ENCODE measurements at places on chromosomes 12 and 14. TPM values are rescaled to one million over a fixed set of nuclear protein-coding genes. Genes with fewer than 3 reads are reported as not detected.

Gene DPPA3
- total RNA-seq = not detected

Gene SCNN1A
- total RNA-seq = 0.49 TPM

Gene IRAK3
- 0.52 TPM for total RNA-seq

Gene KRT81
- total RNA-seq = not detected

Gene TMTC1
- total RNA-seq = 0.09 TPM
